CD4-positive, alpha-beta T cell treated with Interleukin-10 for 1 hour (primary cell): ENCODE measurements at places on chromosomes 7 and 10.

DNA sequence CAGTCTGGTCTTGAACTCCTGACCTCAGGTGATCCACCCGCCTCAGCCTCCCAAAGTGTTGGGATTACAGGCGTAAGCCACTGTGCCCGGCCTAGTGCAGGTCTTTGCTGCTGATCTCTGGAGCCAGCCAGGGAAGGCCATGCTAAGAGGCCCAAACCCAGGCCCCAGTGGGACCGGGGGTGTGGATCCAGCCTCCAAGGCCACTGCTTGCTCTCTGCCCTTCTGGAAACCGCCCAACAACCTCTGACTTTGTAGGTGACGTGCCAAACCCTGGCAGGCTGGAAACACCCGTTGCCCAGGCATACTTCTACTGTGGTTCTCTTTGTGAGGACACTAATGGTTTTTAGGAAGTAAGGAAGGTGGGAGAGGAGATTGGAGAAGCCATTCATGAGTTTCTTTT, 83.5 kb upstream of the GNA12 start:
- no peak for DNase-seq

DNA sequence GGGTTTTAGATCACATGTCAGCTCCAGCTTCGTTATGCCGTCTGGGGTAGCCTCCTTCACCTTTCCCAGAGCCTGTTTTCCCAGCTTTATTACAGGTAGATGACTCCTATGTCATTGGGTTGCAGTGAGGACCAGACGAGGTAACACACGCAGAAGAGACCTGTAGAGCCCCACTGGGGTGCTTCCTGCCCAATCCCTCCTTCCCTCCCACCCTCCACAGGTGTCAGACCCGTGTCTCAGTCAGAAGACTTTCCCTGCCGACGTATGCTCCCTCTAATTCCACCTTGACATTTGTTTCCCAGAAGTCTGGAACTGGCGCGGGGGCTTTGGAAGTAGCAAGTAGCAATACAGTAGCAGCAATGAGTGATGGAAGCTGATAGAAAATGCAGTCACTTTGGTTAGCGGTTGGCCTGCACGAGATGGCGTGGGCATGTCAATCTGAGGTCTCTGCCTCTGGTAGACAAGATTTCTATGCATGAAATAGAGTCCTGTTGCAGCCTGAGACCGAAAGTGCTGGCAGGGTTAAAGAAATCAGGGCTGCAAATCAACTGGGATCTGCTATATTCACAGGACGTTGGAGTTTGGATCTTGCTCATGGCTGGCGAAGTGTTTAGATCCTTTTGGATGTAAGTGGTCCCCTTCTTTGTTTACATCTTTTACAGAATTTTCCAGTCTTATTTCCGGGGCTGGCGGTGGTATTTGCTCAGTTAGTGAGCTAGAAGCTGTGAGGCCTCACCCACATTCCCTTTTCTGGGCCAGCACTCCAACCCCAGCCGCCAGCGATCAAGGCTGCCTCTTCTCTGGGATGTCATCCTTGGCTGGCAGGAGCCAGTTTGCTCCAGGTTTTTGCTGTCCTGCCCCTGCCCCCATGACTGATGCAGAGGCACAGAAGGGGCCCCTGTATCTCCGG, 78.3 kb upstream of the KMT2C start:
- no peak for DNase-seq

DNA sequence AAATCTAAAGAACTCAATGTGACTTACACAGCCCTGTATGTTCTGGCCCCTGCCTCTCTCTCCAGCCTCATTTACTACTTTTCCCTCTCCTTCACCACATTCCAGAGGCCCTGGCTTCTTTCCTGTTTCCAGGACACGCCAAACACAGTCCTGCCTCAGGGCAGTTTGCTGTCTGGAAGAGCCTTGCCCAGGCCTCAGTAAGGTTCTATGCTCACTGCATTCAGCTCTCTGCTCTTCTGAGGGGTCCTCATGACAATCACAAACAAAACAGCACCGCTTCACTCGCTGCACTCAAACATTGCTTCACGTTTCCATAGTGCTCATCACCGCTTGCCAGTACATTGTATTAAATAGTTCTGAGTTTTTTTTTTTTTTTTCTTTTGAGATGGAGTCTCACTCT, 35.1 kb upstream of the GARS1 start:
- DNase-seq: no peak

DNA sequence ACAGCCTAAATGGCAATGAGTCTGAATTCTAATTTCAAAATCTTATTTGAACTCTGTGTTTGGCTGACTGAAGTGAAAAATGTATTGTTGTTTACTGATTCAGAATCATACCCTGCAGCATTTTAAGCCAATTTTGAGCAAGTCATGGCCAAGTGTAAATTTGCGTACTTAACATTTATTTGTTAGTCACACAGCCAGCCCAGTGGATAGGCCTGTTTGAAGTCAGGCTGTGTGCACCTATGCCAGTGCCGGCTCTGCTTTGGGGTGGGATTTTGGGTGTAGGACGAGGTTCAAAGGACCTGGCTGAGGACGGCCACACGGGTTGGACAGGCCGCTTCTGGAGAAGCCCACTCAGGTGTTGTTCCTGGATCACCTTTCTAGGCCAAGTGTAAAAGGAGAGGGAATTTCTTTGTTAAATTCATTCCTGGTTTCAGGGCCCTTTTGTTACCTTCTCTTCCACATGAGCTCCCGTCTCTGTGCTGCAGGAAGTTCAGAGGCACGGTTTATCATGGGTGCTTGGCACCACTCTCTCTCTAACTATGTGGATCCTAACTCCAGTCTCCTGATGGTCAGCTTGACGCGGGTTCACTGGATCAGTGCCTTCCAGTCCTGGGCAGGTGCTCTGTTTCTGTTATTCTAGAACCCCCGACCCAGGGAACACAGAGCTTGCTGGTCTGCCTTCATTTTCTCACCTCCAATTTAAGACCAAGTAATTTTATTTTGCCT, 84.7 kb downstream of the CCNY start:
- DNase-seq: no peak

GRCh38 chr7:150957133-150958020, 20.7 kb downstream of the KCNH2 start:
- no peak for DNase-seq

GRCh38 chr7:17674166-17674942, 265.9 kb downstream of the SNX13 start:
- DNase-seq: no peak

GRCh38 chr7:50799873-50800272, 17.2 kb upstream of the GRB10 start:
- no peak for DNase-seq

GRCh38 chr7:22831602-22832305, 9.1 kb upstream of the TOMM7 start:
- no peak for DNase-seq

DNA sequence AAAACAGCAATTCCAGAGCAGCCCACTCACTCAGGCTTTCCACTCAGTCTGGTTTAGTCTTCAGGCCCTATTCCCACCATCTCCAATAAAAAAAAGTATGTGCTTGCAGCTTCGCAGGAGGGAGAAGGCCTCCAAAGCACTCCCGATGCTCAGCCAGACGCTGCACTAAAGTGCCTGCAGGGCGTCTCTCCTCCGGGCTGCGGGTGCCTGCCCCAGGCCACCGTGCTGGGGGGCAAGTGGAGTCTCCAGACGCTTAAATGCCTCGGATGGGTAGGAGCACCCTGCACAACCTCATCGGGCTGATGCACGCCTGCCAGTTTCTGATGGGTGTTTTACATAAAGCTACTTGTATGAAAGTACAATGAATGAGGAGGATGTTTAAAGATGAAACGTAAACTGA, 31.3 kb upstream of the NCAPG2 start:
- DNase-seq: no peak

- DNase-seq: peak; percentile 51
These were observed 2.6 kb downstream of the STK31 start for GRCh38 chr7:23712368-23713284.

DNA sequence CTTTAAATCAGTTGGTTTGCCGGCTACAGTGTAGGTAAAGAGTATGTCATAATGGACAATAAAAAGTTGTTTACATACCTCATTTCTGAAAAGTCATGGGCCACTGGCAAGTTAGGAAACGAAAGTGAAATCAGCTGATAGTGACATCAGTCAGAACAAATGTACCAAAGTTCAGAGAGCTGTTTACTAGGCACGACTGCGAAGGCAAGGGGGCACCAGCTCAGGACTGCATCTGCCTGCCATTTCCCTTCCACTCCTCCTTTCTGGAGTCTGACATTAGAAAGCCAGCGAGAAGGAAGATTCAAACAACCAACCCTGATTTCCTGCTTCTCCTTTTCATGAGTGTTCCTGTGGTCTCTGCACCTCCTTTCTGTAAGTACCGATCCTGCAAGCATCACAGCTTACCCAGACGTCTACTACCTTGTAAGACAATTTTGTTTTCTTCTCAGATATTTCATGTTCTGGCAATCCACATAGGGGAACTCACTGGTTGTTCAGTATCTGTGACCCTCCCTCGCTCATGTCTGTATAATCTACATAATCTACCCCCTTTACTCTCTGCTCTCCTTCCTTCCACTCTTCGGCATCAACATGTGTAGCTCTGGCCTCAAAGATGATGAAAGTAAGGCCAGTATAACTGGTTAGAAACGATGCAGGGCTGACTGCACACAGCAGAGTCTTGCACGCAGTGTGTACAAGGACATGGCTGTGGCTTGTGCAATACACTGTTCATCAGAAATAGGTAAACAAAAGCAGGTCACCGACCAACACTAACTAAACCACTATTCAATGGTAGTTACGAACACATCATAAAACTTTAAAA, at the start of gene TMEM140:
Gene TMEM140, plus strand, starts transcription at position 174 of the 823 bp plus-strand sequence. CDS start 16,370 bp downstream, outside the sequence.
- peak; percentile 85 for DNase-seq

DNA sequence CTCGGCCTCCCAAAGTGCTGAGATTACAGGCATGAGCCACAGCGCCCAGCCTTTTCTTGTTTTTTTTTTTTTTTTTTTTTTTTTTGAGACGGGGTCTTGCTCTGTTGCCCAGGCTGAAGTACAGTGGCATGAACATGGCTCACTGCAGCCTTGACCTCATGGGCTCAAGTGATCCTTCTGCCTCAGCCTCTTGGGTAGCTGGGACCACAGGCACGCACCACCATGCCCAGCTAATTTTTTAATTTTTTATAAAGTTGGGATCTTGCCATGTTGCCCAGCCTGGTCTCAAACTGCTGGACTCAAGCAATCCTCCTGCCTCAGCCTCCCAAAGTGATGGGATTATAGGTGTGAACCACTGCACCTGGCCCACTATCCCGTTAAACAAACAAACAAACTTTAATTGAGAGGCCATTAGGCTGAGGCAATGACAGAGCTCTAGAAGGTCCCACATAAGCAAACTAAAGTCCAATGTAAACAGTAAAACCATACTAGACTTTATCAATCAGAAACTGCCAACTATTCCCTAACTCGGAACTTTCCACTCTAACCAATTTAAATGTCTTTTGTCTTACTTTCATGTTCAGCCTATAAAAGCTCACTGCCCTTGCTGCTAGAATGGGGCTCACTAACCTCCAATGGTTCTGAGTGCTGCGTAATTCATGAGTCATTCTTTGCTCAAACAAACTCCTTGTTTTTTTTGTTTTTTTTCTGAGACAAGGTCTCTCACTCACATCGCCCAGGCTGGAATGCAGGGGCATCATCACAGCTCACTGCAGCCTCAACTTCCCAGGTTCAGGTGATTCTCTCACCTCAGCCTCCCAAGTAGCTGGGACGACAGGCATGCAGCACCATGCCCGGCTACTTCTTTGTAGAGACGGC, 1.9 kb downstream of the DHX32 start:
- DNase-seq: no peak

DNA sequence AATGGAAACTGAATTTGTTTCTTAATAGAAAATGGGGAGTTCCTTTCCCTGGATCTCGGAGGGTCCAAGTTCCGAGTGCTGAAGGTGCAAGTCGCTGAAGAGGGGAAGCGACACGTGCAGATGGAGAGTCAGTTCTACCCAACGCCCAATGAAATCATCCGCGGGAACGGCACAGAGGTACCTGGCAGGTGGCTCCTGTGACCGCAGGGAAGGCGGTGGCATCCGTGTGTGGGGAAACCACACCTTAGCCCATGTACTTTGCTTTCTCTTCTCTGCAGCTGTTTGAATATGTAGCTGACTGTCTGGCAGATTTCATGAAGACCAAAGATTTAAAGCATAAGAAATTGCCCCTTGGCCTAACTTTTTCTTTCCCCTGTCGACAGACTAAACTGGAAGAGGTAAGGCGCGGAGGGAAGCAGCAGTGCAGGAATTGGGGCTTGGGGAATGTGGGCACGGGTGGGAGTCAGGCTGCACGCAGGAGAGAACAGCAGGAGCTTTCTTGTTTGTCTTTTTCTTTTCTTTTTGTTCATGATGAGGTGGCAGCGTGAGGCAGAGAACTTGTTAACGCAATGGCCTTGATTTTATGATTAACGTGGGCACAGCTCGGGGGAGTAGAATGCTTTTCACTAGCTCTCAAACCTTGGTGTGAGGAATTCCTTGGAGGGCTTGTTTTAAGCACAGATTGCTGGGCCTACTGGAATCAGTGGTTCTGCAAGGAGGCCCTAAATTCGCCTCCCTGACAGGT, 12.8 kb downstream of the HKDC1 start:
- peak; percentile 60 for DNase-seq

DNA sequence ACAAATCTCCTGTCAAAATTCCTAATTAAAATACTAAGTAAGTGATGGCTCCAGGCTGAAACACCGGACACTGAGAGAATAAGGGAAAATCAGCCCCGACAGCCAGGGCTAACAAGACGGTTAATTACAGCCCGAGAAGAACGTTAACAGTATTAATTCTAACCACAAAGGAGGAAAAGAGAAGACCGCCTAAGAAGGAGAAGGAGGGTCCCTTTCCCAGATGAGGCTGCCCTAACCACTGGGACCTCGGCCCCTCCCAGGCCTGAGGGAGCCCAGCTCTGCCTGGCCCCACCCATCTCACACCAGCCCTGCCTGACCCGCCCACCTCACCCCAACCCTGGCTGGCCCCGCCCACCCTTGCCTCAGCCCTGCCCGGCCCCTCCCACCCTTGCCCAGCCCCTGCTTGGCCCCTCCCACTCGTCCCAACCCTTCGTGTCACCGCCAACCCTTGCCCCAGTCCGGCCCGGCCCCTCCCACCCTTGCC, 51.3 kb downstream of the PWWP2B start:
- peak; percentile 74 for DNase-seq

GRCh38 chr10:62175251-62175650, 93.4 kb downstream of the RTKN2 start:
- DNase-seq: no peak

- no peak for DNase-seq
These were observed 103.0 kb downstream of the LRRC18 start for GRCh38 chr10:48836605-48837004.

GRCh38 chr10:65367706-65368105, 1558.1 kb upstream of the LRRTM3 start:
- no peak for DNase-seq

- DNase-seq: no peak
These were observed 25.5 kb upstream of the PCBD1 start for GRCh38 chr10:70913893-70914240.

DNA sequence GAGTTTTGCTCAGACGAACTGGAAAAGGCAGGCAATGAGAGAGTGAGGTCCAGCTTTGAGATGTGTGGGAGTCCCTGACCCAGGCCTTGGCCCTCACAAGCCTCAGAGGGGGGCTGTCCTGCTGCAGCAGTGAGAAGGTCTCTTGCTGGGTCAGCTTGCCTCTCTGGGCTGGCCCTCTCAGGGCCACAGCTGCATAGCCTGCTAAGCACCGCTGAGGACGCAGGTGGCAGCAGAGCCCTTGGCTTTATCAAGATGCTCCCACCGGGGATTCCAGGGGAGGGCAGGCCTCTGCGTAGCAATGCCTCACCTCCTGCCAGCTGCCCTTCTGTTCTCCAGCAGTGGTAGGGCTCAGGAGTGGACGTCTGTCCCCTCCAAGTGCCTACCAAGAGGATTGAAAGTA, 128.7 kb downstream of the COBL start:
- no peak for DNase-seq
